Large intestine (tissue), 12 donors: ENCODE measurements at places on chromosomes 5 and 9. TPM values are rescaled to one million over a fixed set of nuclear protein-coding genes. Genes with fewer than 3 reads are reported as not detected.

DNA sequence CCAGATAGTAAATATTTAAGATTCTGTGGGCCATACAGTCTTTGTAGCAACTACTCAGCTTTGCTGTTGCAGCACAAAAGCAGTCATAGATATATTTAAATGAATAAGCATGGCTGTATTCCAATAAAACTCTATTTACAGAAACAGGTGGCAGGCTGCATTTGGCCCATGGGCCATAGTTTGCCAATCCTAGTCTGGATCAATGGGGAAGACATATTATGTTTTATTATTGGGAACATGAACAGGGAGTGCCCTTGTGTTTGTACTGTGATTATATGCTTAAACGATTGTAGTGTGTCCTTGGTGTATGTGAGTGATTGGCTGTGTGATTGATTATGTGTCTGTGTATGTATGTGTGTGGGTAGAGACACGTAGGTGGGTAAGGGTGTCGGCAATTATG, 12.0 kb upstream of the CCL27 start:
- no peak for DNase-seq

GRCh38 chr9:121192518-121192917, 9.2 kb downstream of the RAB14 start:
- DNase-seq = no peak

DNA sequence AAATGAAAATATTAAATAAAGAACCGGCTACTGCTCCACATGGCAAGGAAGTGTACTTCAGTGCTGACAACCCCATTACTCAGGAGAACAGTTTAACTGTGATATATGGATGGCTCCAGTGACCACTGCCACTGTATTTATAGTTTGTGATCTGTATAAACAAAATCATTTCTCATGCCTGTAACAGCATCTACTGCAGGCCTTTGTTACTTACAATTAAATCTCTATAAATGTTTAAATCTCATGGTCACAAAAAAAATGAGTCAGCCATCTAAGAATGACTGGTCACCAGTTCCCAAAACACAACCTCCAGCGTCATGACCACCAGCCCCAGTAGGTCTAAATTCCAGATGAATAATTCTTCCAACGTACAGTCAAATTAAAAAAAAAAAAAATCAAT, 24.6 kb downstream of the SERINC5 start:
- no peak for DNase-seq

DNA sequence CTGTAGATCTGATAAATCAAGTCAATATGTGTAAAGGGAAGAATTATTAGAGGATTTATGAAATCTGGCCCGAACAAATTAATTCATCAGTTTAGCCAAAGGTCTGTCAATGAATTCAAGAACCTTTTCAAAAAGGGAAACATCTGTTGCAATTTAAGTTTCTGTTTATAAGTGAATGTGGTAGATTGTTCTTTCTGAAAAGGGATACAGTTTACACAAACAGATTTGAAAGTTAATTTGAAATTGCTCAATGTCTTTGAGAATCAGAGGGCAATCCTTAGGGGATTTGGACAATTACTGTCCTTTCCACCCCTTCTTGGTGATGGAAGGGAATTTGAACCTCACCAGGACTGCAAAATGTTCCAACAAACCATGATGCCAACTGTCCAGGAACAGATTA, 29.7 kb upstream of the ERCC6L2 start:
- DNase-seq = no peak

DNA sequence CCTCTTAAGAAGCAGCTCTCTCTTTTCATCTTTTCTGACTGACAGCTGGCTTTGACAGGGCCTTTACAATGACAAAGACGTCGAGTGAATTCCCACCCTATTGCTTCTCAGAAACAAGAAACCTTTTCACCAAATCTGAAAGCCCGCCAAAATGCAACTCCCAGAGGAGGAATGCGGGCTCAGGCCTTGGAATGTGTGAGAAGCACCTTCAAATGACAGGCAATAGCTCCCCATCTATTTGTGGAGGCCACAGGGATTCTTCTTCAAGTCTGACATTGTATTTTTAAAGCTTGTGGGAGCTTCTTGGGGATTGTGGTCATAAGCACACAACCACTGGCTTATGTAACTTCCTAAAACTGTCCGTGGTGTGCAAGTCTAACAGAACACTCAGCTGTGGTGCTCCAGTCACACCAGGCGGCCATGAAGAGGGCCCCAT, 72.7 kb downstream of the DPYSL3 start:
- no peak for DNase-seq

GRCh38 chr5:151077967-151078366, 2.9 kb downstream of the TNIP1 start:
- no peak for DNase-seq

DNA sequence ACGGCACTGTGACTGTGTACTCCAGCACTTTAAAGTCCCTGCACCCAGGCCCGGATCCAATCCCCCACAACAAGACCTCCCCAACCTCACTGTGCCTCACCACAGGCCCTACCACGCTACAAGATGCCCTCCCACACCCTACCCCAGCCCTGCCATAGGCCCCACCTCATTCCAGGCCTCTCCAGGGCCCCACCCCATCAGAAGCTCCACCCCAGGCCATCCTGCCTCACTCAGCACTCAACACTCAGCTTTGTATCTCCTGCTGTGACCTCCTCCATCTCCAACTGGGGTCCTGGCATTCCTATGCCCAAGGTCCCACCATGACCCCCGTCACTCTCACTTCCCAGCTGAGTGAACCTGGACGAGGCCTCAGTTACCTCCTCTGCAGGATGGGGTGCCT, 38.8 kb downstream of the BARX1 start:
- no peak for DNase-seq

DNA sequence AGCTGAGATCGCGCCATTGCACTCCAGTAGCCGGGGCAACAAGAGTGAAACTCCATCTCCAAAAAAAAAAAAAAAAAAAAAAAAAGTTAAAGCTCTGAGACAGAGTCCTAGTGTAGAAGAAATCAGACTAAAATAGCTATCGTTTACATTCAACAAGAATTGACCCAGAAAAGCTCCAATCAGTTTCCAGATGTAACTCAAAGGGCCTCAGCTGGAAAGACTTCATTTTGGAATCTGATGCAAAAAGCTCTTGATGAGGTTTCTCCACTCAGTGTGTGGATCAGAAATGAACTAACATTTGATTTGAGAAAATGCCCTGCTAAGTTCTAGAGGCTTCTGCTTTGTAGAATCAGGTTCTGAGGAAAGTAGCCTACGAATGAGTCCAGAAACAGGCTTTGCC, 7.2 kb upstream of the C1QTNF2 start:
- DNase-seq = no peak

DNA sequence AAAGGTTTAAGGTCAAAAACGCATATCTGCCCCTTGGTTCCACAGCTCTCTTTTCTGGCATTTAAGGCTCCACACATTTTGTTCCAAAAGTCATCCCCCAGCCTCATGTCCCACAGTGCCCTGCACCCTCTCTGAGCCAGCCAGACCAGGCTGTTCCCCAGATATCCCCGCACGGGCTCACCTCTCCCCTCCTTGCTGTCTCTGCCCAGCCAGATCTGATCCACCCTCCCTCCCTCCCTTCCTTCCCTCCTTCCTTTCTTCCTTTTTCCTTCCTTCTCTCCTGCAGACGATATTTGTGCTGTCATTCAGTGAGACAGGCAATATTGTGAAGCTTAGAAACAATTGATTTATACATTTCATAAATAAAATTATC, 37.0 kb downstream of the DUSP1 start:
- no peak for DNase-seq

DNA sequence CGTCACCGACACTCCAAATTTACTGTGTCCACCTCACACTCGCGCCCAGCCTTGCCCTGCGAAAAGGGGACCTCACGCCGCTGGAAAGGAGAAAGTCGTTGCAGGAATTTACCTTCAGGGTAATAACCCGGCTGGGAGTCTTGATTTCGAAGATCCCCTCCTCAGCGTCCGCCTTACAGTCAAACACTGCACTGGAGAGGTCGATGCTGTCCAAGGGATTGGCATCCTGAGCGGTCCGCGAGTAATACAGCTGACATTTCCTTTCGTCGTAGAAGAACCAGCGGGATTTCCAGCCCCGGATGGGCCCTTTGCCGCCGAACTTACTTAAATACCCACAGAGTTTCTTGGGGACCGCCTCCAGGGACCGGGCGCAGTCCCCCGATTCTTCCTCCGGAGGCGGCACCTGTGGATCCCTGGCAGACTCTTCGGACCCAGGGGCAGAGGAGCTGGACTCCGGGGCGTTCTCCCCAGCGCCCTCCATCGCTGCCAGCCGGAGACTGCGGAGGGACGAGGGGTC, 330 bp downstream of the TBC1D2 start:
- no peak for DNase-seq

GRCh38 chr5:154370813-154371212, 75.0 kb upstream of the SAP30L start:
- no peak for DNase-seq

DNA sequence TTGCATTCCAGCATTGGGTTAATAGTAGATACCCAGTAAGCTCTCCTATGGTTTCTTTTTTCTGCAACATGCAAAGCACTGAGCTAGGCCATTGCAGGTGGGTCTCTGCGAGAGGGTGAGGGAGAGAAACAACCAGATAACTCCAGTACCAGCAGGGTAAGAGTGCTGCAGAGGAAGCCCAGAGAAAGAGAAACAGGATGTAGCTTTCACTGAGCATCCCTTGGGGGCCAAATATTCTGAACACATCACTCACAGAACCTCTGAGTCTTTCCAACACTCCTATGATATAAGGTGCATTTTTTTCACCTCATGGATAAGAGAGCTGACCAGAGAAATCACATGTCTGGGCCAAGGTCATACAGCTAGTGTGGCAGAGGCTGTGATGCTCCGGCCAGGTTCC, 76.7 kb downstream of the TRIM32 start:
- no peak for DNase-seq

DNA sequence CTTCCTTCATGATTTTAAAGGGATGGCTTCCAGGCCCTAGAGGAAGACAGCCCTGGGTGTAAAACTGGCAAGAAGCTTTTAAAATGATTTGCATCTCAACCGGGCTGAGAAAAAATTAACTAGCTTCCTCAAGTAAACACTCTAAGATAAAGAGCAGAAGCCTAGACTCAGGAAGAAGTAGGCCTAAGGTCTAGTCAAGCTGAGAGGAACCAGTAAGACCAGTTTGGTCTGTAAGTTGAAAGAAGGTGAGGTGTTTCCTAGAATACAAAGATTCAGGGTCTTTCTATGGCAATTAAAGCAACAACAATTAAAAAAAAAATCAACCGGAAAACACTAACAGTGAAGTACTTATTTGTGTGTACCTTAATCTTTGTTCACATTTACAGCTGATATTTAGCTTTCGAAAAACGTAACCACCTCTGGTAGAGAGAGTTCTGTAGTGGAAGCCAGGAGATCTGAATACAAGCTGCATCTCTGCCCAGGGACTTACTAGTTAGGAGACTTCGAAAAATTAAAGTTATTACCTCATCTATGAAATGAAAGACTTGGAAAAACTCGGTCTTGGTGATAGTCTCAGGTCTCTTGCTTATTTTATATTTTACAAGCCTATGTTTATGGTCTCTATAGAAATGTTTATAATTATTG, 75.7 kb downstream of the TUSC1 start:
- DNase-seq = peak; percentile 59

DNA sequence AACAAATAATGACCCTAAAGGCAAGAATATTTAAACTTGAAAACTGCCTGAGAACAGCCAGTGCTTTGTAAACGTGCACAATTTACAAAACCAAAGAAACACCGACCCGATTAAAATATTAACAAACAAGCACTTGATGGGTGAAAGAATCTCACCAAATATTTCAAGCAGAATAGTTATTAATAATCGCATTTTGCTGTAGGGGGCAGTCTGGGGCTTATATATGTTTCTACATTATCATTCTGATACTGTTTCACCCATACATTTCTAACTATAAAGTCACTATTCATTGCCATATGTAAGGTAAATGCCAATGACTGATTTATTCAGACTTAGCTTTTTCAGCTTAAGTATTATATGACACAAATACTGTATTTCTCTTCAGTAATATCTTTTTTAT, 37.7 kb downstream of the UBAP2 start:
- no peak for DNase-seq

GRCh38 chr9:83749706-83750105, 41.9 kb upstream of the UBQLN1 start:
- DNase-seq = no peak

GRCh38 chr9:27749838-27750237, 176.6 kb upstream of the C9orf72 start:
- no peak for DNase-seq

DNA sequence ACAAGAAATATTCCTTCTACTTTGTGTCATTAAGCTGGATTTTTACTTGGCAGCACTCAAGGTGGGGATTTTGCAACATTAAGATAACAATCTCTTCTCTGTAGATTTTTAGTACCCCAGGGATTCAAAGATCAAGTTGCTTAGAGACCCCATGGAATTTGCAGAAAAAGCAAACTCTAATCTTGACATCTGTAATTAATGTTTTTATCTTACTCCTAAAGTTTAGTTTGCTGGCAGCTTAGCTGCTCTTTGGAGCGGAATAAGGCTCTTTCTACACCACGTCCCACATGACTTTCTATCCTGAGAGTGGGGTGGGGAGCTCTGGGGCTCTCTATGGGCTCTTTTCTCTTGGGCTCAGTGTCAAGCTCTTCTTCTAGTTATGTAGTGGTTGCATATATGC, 21.7 kb upstream of the SPDL1 start:
- no peak for DNase-seq

DNA sequence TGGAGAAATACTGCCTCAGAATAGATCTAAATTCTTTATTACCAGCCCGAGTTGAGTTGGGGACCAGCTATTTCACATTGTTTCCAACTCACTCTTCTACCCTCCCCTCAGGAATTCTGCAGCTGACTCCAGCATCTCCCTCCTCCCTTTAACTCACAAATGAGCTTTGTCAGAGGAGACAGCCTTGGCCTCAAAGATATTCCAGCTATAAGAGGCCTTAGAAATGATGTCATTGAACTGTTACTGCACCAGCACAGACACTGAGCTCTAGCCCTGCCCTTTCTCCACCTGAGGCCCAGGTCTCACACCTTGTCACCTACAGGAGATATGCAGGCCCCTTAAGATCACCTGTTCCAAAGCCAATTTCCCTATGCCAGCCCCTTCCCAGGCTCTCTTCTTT, 78.4 kb upstream of the ATP10B start:
- DNase-seq = peak; percentile 89

- DNase-seq = no peak
These were observed 9.4 kb upstream of the ANGPTL2 start for GRCh38 chr9:127131871-127132270.

Gene MLANA
- polyA plus RNA-seq = 0.54 TPM

Gene PCDHB2
- polyA plus RNA-seq = 1.7 TPM

Gene FBP1
- 259 TPM for polyA plus RNA-seq

Gene NUP188
- 35.3 TPM for polyA plus RNA-seq

Gene PSAT1
- polyA plus RNA-seq = 4.9 TPM

Gene SLCO4C1
- 24.9 TPM for polyA plus RNA-seq

Gene MSMP
- 0.61 TPM for polyA plus RNA-seq

Gene ADAMTS16
- 1.2 TPM for polyA plus RNA-seq
